ENCODE measurements at places on chromosomes 5 and 9.

DNA sequence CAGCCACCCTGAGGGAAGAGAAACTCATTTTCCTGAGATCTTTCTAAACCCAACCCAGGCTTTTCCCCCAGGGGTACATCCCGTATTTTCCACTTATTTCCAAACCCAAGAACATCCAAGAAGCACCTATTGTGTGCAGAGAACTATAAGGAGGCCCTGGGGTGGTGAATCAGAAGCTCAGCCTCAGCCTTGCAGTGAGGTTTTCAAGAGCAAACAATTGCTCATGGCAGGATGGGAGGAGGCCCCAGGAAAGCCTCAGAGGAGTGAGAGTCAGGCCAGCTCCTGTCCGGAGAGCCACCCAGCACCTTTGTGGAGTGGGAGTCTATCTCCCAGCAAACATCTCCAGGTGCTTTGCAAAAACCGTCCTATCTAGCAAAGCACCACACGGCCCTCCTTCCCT is 19.2 kb downstream of the NIPAL4 start:
- DNase-seq, result no peak

GRCh38 chr9:112170235-112170634 is 4.9 kb downstream of the SUSD1 start:
- no peak for DNase-seq

DNA sequence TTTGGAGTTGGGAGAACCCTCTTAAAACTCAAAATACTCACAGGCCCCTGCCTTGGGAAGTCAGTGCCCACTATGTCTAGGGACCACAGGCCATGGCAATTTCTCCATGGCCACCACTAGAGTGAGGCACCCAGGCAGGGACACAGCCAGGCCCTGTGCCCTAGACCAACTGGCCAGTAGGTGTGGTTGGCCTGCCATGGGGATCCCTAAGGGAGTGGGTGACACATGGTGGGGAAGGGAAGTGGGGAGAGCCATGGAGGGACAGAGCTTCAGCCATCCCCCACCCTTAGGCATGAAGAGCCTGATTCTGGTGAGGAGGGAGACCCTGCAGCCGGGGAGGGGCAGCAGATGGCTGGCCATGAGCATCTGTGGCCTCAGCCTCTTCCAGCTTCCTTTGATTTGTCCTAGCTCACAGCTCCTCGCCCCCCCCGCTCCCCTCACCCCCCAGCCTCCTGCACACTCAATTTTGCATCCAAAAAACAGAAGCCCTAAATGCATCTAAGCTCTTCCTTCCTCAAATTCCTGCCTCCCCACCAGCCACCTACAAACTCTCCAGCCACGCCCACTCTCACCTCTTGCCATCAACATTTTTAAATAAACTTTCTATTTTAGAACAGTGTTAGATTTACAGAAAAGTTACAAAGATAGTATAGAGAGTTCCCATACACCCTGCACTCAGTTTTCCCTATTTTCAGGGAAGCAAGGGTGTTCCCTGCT is 1.6 kb upstream of the DBN1 start:
- DNase-seq, result no peak

GRCh38 chr9:124137009-124137943 is 120.5 kb upstream of the NEK6 start:
- DNase-seq, result no peak

DNA sequence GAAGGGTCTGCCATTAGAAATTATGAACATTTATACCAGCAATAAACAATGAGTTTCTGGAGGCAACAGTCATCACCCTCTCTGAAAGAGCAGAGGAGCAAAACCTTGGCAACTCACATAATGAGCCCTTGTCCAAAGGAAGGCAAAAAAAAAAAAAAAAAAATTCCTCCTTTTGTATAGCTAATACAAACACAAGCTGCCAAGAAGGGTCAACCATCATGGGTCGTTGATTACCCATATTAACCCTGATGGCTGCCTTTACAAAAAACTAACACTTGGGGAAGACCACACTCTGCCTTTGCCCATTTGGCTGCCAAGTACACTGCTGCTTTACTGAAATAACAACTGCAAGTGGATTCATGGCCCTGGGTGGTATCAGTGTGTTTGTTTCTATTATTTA is 272.7 kb downstream of the ADAMTSL1 start:
- DNase-seq, result no peak

DNA sequence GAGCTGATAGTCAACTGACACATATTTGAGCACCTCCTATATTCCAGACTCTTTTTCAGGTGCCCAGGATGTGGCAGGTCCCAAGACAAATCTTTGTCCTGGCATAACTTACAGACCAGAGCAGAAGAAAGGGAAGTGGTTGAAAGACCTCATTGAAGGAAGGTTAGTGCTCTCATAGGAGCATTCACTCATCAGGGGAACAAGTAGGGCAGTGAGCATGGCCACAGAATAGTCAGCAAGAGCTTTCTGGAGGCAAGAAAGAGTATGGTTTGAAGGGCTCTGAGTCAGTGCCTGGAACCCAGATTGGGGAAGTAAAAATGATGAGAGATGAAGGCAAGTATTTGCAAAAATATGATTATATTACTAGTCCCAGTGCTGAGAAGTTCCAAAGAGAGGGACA is 25.0 kb upstream of the ERMP1 start:
- no peak for DNase-seq

DNA sequence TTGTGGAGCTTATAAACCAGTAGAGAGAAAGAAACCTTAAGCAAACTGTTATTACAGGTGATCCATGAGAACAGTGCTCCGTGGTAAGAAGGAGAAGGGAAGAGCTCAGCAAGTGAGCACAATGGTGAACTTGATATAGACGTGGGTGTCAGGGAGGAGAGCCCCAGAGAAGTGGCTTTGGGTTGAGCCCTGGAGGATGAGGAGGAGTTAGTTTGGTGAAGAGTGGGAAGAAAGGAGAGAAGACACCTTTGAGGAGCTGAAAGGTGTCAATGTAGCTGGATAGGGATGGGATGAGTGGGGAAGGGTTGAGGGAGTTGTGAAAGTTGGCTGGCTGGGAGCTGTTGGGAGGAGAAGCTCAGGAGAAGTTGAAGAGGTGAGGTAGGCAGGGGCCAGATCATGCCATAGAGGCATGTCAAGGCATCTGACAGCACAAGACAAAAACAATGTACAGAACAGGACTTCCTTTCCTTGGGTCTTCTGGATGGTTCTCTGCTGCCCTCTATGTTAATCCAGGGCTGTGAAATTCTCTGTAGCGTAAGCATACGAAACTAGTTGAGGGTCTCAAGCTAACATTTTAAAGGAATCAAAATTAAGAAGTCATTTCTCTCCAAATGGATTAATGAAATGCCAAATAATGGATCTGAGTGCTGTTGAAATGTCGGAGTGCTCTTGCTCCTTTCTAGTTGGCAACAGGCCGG is 501.9 kb downstream of the KDM4C start:
- no peak for DNase-seq
